ENCODE measurements at places on chromosomes 16 and 17.

DNA sequence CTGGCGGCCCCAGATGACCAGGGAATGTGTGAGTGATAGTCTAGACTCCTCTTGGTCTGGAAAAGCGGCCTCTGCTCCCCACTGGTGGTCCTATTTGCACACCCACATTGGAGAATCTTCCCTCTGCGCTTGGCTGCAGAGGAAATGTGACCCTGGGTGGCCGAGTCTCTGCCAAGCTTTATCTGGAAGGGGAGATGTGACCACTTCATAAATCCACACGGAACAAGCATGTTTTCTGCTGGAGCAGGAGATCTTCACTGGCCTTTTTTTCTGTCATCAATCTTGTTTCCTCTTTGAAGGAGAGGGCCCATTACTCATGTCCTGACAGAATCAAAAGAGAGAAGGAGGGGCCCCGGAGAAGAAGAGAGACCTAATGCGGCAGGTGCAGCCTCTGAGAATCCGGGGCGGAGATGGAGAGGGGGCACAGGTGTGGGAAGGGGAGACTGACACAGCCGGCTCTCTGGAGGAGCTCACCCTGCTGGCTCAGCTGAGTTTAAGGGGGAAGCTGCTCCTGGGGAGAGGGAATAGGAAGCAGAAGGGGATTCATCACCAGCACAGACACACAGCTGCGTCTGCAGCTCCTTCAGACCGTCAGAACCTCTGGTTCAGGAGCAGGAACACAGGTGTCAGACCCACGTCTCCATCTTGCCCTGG is 116.3 kb downstream of the SOX9 start:
- DNase-seq = no peak

DNA sequence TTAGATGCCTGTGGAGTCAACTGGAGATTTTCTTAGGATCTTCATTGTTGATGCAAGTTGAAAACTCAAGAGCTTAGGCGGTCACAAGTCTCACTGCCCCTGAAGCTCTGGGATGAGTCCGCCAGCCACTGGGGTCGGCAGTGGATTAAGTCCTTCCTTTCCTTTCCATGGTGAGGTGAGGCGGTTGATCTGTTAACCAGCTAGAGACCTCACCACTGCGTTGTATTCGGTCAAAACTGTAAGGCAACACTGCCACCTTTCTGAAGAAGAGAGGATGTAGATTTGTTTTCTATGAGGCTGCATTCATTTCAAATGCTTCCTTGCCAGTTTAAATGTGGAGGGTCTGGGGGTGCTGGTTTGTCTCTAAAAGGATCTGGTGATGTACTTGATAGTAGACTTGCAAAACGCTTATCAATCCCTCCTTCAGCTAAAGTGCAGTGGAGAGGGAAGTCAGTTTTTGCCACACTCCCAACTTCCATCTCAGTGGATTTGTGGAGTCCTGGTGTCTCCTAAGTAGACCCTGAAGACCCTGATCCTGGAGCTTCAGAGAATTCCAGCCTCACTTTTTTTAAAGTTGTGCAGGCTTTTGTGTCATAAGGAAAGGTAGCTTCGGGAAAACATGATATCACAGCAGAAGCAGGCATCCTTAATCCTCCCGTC is 1.7 kb downstream of the MYOCD start:
- DNase-seq = no peak

- no peak for DNase-seq
These were observed 34.4 kb upstream of the ZNF750 start for GRCh38 chr17:82874011-82874835.

DNA sequence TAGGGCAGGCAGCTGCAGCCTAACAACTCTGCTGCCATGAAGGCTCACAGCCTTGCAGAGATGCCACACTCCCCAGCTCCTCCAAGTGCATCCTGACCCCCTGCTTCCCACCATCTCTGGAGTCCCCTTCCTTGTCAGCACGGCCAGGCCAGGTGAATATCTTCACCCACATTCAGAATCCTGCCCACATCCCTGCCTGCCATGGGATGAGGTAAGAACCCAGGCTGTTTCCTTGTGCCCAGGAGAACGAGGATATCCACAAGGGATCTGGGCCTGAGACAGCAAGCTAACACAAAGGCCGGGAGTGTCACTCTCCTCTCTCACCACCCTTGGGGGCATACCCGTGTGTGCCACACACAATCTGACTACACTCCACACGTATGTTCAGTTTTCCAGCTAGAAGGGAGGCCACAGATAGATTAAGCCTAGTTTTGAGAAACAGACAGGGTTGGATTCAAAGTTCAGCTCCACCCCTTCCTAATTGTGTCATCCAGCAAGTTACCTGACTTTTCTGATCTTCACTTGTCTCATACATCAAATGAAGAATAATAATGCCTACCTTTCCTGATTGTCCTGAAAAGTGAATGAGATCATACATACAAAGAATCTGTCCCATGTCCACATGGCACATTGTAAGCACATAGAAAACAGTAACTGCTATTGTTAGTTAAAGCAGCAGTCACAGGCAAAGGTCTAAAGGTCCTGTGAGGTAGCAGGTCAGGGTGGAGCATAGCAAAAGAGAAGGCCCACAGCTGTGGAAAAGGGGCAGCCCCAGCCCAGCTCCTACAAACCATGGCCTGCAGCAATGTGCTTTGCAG is 17.4 kb upstream of the SUPT4H1 start:
- no peak for DNase-seq

GRCh38 chr17:39553341-39553945 is 54.3 kb downstream of the NEUROD2 start:
- DNase-seq = no peak

- DNase-seq = no peak
These were observed 46.8 kb downstream of the CFAP20 start for GRCh38 chr16:58082381-58082780.

DNA sequence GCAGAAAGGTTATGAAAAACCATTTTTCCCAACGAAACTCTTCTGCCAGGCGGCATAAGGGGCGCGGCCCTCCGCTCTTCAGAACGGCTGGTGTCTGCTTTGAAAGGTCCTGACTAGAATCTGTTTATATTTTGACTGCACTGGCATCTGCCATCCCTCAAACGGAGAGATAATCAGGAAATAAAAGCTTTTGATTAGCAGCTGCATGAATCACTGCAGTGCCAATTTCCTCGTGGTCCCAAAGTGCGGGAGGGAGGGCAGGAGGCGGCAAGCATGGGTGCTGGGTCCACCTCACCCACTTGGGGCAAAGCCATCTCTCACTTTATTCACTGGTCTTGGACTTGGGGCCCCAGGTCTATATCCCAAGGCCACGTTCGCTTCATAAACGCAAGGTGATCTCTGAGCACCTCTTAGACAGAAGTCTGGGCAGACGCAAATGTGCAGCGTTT is 49.7 kb downstream of the TBC1D16 start:
- DNase-seq = no peak

- no peak for DNase-seq
These were observed 32.9 kb downstream of the DYNLRB2 start for GRCh38 chr16:80573700-80574120.

DNA sequence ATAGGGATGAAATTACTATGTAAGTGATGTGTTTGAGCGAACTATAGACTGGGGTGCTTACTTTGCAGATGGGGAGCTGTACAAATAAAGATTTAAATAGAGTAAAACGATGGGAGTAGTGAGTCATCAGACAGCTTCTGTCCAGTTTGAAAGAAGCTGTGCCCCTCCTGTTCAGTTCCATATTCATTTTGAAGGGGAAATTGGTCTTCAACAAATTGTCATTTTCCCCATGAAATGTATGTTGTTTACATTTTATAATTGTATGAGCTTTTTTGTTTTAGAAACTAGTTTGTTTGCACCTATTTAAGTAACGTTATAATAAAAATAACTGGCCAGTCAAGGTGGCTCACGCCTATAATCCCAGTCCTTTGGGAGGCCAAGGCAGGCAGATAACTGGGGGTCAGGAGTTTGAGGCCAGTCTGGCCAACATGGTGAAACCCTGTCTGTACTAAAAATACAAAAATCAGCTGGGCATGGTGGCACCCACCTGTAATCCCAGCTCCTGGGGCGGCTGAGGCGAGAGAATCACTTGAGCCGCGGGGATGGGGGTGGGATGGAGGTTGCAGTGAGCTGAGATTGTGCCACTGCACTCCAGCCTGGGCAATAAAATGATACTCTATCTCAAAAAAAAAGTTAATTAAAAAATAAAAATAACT is 20.2 kb downstream of the SEC14L1 start:
- DNase-seq = no peak

- no peak for DNase-seq
These were observed 904.8 kb downstream of the CDH8 start for GRCh38 chr16:61131447-61131846.

DNA sequence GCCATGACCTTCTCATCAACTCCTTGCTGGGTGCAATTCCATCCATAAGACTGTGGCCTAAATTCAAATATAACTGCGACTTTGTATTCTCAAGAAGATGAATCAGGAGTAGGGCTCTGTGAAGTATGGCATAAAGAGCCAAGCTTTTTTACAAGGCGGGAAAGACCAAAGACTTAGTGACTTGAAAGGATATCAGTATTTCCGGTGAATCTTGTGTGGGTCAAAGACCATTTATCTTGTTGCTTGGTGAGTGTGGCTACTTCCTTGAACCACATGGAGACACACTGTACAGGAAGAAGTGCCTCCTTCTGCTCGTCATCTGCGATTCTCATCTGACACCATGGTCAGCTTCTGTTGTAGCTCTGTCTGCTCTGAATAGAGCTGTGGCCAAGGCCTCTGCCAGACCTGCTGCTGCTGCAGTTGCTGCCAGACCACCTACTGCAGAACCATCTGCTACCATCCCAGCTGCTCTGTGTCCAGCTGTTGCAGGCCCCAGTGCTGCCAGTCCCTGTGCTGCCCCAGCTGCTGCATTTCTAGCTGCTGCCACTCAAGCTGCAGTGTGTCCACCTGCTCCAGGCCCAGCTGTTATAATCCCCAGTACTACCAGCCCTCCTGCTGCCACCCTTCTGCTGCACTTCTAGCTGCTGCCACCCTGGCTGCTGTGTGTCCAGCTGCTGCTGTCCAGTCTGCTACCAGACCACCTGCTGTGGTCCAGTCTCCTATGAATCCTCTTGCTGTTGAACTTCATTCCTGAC is 6.1 kb upstream of the KRTAP2-4 start:
- DNase-seq = no peak

GRCh38 chr16:4836727-4837126 is 10.4 kb downstream of the GLYR1 start:
- DNase-seq = no peak

Measured in stimulated activated CD4-positive, alpha-beta T cell treated with anti-CD3 and anti-CD28 coated beads, Interleukin-15, amount 100 ng/mL, for 48 hours (primary cell).